ENCODE measurements at places on chromosomes 13 and 19.

- no peak for DNase-seq
Measured at GRCh38 chr19:11194656-11195558, 2.4 kb downstream of the KANK2 start.

GRCh38 chr19:7188698-7189629 is 105.2 kb downstream of the INSR start:
- no peak for DNase-seq

- DNase-seq, result peak; percentile 55
Measured at GRCh38 chr19:17420475-17420924, 653 bp downstream of the MVB12A start.

DNA sequence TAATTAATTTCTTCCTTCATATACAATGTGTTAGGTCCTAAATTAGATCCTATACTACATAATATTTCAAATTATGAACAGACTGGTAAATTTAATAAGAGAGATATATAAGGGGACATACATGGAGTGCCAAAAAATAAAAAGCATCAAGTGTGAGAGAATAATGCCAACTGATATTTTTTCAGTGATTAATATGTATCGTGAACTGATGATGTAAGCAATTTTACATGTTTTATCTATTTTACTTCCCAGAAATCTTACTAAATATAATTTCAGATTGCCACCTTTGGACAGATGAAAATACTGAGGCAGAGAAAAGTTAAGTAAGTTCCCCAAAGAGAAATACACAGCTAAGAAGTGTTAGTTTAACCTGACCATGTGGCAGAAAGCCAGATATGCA is 870.8 kb downstream of the SLITRK5 start:
- no peak for DNase-seq

GRCh38 chr19:44675521-44675920 is 4.2 kb downstream of the CEACAM19 start:
- no peak for DNase-seq
